Hematopoietic multipotent progenitor cell (in vitro differentiated cells): ENCODE measurements at places on chromosomes 3 and 15. TPM values are rescaled to one million over a fixed set of nuclear protein-coding genes. Genes with fewer than 3 reads are reported as not detected.

The PXYLP1 gene
- 3.0 TPM for total RNA-seq

The WDR49 gene
- total RNA-seq, result 23.2 TPM

The FBXW12 gene
- under 0.01 TPM for total RNA-seq

The CRYGS gene
- total RNA-seq, result 0.81 TPM

The STX19 gene
- not detected for total RNA-seq

The B3GNT5 gene
- total RNA-seq, result 8.6 TPM

The VEPH1 gene
- total RNA-seq, result 0.27 TPM

The NOX5 gene
- total RNA-seq, result under 0.01 TPM

The VIPR1 gene
- 1.1 TPM for total RNA-seq

The INAFM2 gene
- total RNA-seq, result 30.2 TPM

The KCNMB3 gene
- total RNA-seq, result 1.3 TPM

The CCR3 gene
- total RNA-seq, result 0.27 TPM

The CD276 gene
- total RNA-seq, result 1.3 TPM

The TMEM39A gene
- 40.7 TPM for total RNA-seq

The ILDR1 gene
- total RNA-seq, result 0.54 TPM

The GOLGA6B gene
- total RNA-seq, result not detected

The SNRK gene
- total RNA-seq, result 51.2 TPM

The ARHGEF26 gene
- 1.1 TPM for total RNA-seq

The LRTM1 gene
- total RNA-seq, result not detected

The GP9 gene
- total RNA-seq, result 4.0 TPM

The B3GALNT1 gene
- total RNA-seq, result 12.7 TPM

The ABHD17C gene
- 1.6 TPM for total RNA-seq

The ATP11B gene
- total RNA-seq, result 21.8 TPM

The HAUS2 gene
- 12.4 TPM for total RNA-seq

The NUSAP1 gene
- total RNA-seq, result 10.5 TPM

The SPESP1 gene
- 0.81 TPM for total RNA-seq

The KLHL40 gene
- total RNA-seq, result under 0.01 TPM

The ANKRD28 gene
- 403 TPM for total RNA-seq

The CRTC3 gene
- 17.2 TPM for total RNA-seq

The GOLGA8A gene
- 21.8 TPM for total RNA-seq

The C3orf38 gene
- 15.3 TPM for total RNA-seq

The RYR3 gene
- 5.4 TPM for total RNA-seq

The ACP3 gene
- total RNA-seq, result 0.27 TPM

The LMAN1L gene
- 0.27 TPM for total RNA-seq

The SLC51B gene
- total RNA-seq, result not detected

The GABRG3 gene
- total RNA-seq, result not detected

The CPLX3 gene
- total RNA-seq, result not detected

The EPHB1 gene
- total RNA-seq, result under 0.01 TPM

The CCR5 gene
- total RNA-seq, result under 0.01 TPM

The KCNMB2 gene
- not detected for total RNA-seq

The TNNC1 gene
- total RNA-seq, result 0.54 TPM

The LRRC31 gene
- not detected for total RNA-seq

The ZNF385D gene
- 22.4 TPM for total RNA-seq

The VILL gene
- 38.5 TPM for total RNA-seq

The CYFIP1 gene
- 110 TPM for total RNA-seq

The BOC gene
- total RNA-seq, result under 0.01 TPM

The SERINC4 gene
- under 0.01 TPM for total RNA-seq

The SPATA12 gene
- total RNA-seq, result under 0.01 TPM

The INO80 gene
- total RNA-seq, result 18.0 TPM

The MYO5C gene
- 41.2 TPM for total RNA-seq

The MOBP gene
- total RNA-seq, result under 0.01 TPM

The CELSR3 gene
- 3.2 TPM for total RNA-seq

The DMXL2 gene
- 22.1 TPM for total RNA-seq

The ANKUB1 gene
- not detected for total RNA-seq

The OXTR gene
- total RNA-seq, result 0.27 TPM

The TUSC7 gene
- total RNA-seq, result not detected

The NUP210 gene
- 140 TPM for total RNA-seq

The TIMP4 gene
- not detected for total RNA-seq

The TJP1 gene
- under 0.01 TPM for total RNA-seq
